CD4-positive, alpha-beta T cell treated with Interleukin-6 at 100 ng/mL for 8 hours (primary cell): ENCODE measurements at places on chromosomes 11 and 22.

DNA sequence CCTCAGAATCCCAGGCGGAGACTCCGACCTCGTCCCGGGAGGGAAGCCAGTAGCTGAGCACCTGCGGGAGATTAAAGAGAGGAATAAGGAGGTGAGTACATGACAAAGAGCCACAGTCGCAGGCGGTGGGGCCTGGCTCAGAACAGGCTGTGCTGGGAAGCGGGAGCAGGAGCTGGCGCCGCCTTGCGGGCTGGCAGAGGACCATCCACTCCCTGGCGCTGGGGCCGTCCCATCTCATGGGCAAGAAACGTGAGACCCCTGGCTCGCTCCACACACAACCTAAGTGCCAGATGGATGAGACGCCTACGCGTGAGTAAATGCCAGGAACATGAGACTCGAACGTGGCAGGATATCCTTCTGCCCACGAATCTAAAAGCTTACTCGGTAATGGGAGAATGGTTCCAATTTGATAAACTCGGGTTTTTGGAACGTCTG lies 6.3 kb downstream of the CEND1 start:
- DNase-seq = no peak

DNA sequence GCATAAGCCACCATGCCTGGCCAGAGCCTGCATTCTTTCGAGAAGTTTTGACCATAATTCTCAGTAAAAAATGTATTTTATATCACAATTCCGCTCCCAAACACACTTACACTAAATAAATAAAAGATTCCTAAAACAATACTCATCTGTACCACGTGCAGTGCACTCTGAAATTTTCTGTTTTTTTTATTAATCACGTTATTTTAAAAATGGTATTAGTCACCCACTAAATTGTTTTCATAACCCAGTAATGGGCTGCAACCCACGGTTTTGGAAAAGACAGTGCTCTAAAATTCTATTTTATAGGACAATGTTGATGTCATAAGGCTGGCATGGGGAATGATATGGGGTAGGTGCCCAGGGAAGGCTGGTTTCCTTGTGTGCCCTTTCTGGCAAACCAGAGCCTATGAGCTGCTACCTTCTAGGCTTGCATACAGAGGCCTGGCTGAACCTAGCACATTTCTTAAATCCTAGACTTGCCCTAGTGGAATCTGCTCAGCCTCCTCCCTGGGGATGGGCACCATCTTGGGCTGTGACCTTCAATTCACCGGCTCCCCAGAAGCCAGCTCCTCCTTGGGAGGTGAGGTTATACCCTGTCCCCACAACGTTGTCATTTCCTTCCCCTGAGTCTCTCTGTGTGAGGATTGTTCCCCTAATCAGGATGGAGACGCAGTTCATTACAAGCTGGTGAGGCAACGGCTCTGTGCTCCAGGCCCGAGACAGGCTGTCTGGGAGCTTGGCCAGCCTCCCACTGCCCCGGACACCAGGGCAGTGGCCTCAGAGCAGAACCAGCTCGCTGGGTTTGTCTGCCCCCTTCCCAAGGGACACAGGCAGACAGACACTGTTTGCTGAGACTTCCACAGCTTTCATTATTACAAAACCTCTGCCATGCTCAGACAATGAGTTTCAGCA lies 116.5 kb upstream of the NAV2 start:
- DNase-seq = no peak

GRCh38 chr11:109203176-109203575 lies 218.8 kb upstream of the C11orf87 start:
- DNase-seq = no peak

DNA sequence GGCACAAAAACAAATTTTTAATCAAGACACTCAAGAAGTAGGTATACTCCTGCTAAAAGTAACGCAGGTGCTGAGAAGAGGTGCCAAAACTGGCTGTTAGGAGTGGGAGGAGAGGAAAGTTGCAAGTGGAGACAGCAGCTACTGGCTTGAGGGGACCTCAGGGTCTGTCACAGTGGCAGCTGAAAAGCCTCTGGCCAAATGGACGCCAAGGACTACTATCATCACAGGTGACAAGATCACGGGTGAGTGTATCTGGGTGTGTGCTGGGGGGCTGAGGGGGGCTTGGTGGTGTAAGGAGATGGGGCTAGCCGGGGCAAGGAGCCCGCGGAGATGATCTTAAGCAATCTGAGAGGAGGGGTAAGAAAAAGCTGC lies 687 bp downstream of the ZNF202 start:
- DNase-seq = no peak

- DNase-seq = peak; percentile 39
These were observed 63.0 kb downstream of the PTPRJ start for GRCh38 chr11:48043111-48043990.
